Ureter (tissue), 1 donor: ENCODE measurements at places on chromosomes 2 and 18. TPM values are rescaled to one million over a fixed set of nuclear protein-coding genes. Genes with fewer than 3 reads are reported as not detected.

DNA sequence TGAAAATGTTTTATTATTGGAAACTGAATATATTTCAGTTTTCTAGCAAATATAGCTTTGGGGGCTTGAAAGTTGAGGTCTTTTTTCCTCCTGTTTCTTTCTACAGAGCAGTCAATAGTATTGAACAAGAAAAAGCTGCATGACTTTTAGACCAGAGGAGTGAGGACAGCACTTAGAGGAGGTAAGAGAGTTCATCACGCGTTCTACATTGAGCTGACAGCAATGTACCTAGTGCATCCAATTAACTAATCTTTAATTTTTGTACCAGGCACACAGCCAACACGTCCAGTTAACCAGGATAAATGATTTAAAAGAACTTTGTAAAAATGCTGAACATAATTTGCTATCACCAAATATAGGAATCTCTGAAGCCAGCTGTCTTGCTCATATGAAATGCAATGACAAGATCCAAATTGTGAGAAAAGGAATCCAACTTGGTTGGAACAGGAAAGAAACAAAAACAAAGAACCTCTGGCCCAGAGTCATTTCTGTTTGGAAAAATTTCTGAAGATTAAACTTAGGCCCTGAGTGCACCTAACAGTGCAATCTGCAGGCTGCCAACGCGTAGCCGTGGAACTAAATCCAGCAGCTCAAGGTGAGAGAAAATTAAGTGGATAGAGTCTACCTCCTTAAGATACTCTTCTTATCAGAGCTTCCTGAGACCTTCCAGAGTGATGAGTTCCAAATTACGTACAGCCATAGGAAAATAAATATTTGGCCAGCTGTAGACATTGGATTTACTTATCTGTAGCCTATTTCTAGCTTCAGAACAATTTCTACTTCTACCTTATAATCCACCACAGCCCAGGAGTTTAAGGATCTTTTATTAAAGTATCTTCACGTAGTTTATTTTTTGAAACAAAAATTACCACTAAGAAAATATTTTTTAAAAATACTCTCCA, 20.6 kb upstream of the SPTBN1 start:
- no peak for DNase-seq

- no peak for DNase-seq
Measured at GRCh38 chr2:166900700-166901099, 12.4 kb downstream of the XIRP2 start.

DNA sequence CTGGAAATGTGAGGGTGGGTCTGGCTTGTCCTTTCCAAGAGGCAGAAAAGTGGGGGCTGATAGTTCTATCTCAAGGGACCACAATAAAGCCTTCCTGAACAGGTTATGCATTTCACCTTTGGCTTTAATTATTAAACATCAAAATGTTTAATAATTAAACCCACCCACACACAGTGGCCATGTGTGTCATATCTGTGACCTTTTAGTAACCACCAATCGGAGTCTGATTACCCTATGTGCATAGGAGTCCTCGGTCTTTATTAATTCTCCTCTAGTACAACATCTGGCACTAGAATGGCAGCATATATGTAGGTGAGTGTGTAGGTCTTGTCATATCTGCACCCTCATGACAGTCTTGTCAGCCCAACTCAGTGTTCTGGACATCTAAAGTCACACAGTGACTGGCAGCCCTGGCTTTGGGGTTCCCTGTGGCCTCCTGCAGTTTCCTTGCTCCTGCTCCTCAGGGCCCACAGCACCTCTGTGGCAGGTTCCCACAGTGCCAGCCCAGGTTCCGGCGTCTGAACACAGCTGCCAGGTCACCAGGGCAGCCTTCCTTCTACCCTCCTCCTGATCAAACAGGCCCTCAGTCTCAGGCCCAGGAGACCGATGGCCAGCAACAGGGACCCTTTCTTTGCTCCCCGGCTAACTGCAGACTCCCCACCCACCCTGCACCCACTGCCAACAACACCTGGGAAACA, 100.9 kb downstream of the MTCL1 start:
- DNase-seq, result no peak

DNA sequence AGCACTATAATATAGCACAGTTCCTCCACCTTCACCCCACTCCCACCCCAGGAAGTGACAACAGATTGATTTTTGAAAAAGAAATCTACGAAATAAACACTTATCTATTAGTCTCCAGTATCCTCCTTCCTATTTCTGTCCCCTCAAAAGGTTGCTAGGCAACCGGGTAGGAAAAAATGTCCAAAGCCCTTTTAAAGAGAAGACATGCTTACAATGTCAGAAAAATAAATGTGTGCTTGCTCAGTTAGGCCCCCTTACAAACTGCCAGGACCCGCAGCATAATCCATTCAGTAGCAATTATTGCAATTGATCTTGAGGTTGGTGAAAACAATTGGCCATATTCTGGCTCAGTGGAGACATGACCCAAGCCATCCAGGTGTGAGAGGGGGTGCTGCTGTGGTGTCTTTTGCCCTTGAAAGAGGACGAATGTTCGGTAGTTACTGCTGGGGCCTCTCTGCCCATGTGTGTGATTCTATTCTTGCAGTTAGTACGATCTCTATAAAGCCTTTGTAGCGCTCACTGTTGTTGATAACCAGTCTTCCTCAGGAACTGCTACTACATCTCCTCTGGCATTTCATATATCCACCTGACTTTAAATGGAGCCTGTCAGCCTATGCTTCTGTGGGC, 144.3 kb downstream of the MYO3B start:
- DNase-seq, result no peak

GRCh38 chr18:6569813-6570212, 155.1 kb upstream of the L3MBTL4 start:
- DNase-seq, result no peak

DNA sequence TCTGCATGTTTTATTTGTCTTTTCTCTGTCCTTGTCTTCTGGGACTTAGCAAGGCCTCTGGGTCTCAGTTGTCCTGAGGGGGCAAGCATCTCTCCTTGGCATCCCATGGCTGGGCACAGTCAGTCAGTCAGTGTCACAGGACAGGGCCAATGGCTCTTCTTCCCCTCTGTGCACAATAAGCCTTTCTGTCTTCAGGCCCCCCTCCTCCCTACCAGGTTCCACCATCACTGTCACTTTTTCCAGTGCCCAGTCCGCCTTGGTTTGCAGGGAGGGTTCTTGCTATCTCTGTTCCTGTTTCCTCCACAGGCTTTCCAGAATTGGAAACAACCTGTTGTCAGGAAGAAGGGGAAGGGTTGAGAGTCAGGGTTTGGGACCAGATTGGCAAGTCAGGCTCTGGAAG, 1.7 kb upstream of the VAMP5 start:
- no peak for DNase-seq

Gene NTSR2
- not detected for total RNA-seq
